ENCODE measurements at places on chromosomes 1 and 21.

GRCh38 chr1:66351478-66351877 lies 182.5 kb upstream of the SGIP1 start:
- no peak for DNase-seq

DNA sequence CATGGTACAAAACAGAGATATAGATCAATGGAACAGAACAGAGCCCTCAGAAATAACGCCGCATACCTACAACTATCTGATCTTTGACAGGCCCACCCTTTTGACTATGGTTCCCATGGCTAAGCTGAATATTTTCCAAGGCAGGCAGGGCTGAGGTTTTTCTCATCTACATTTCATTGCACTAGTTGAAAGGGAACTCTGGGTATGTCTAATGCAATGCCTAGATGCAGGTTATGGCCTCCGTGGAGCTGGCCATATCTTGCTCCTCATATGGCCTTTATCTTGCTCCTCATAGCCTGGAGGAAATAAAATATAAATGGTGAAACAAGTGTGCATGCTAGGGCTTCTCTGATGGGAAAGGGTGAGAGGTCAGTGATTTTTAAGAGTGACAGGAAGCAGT lies 10.6 kb downstream of the SPRR5 start:
- DNase-seq, result no peak

DNA sequence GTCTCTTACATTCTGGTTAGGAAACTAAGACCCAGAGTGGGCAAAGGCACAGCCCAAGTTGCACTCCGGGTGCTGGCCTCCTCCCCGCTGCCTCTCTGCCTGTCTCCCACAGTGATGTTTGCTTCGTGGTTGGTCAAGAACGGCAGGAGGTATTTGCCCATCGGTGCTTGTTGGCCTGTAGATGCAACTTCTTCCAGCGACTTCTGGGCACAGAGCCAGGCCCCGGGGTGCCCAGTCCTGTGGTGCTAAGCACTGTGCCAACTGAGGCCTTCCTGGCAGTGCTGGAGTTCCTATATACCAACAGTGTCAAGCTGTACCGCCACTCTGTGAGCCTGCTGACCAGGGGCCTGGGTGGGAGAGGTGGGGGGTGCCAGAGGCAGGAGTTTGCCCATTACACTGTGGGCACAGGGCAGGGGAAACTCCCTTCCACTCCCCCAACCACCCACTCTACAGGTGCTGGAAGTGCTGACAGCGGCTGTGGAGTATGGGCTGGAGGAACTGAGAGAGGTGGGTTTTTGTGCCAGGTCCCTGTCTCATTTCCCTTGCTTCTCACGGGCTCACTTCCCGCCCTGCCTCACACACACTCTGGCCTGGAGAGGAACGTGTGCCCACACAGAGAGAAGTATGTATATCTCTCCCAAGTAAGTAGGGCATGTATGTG lies 1.9 kb downstream of the BTBD19 start:
- DNase-seq, result peak; percentile 89

- peak; percentile 80 for DNase-seq
Measured at GRCh38 chr1:169892927-169893644, 610 bp downstream of the SCYL3 start.

DNA sequence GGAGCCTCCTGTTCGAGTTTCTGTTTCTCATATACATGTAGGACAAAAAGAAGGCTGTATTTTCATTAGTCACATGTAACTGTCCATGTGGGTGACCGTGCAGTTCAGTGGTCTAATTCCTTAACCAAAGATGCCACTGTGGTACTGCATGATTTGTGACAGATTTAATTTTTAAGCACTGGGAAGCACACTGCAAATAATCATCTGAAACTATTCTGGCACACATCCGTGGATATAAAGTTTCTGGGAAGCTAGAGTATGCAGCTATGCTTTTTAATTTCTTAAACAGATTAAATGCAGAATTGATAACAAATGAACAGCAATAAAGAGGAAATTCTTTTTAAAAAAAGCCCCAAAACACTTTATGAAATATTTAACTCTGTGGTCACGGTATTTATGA lies 254.8 kb downstream of the LMO4 start:
- no peak for DNase-seq

GRCh38 chr1:117860896-117861610 lies 68.4 kb downstream of the GDAP2 start:
- no peak for DNase-seq

- no peak for DNase-seq
Measured at GRCh38 chr1:45246760-45247159, 40.4 kb upstream of the ZSWIM5 start.

All from upper lobe of right lung (tissue), 1 donor.